ENCODE measurements at places on chromosomes 4 and X. TPM values are rescaled to one million over a fixed set of nuclear protein-coding genes. Genes with fewer than 3 reads are reported as not detected.

DIPK2B gene
- 57.9 TPM for total RNA-seq

BGN gene
- total RNA-seq = 70.9 TPM

VEGFC gene
- total RNA-seq = 0.77 TPM

GRCh38 chrX:27694667-27695066 is 104.5 kb downstream of the DCAF8L2 start:
- no peak for DNase-seq

DNA sequence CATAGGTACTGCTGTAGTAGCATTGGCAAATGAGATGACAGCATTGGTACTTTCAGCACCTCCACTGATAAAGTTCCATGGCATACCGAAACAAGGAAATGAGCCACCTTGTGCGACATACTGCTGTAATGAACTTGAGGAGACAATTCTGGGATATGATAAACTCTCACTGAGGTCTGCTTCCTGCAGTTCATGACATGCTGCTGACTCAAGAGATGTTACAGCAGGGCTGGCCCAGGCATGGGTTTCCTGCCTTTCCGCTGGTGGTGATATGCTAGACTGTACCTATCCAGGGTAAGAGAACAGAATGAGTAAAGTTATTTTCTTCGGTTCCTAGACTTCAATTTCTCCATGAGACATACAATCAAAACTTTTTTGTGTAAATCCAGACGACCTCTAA is 17.1 kb downstream of the BEND2 start:
- no peak for DNase-seq

Data from dermis microvascular lymphatic vessel endothelial cell (primary cell).